ENCODE measurements at places on chromosomes 3 and 15.

- DNase-seq = no peak
- no peak overlapping the region for H3K27ac ChIP-seq
- H3K36me3 ChIP-seq = no peaks in the 10 kb centered on the region
- H3K4me1 ChIP-seq = no peaks in the 10 kb centered on the region
- no peak overlapping the region for H3K4me3 ChIP-seq
- no peaks in the 10 kb centered on the region for H3K27me3 ChIP-seq
Measured at GRCh38 chr3:122890077-122890719, 95.3 kb downstream of the SLC49A4 start.

- DNase-seq = no peak
- no peaks in the 10 kb centered on the region for H3K36me3 ChIP-seq
- no peaks in the 10 kb centered on the region for H3K4me1 ChIP-seq
Measured at GRCh38 chr15:23761386-23761785, 74.3 kb upstream of the NDN start.

GRCh38 chr3:159789742-159790635, 198.6 kb upstream of the IL12A start:
- H3K4me3 ChIP-seq = no peak overlapping the region
- no peak for DNase-seq
- H3K27me3 ChIP-seq = no peaks in the 10 kb centered on the region
- no peaks in the 10 kb centered on the region for H3K36me3 ChIP-seq
- no peak overlapping the region for H3K27ac ChIP-seq

DNA sequence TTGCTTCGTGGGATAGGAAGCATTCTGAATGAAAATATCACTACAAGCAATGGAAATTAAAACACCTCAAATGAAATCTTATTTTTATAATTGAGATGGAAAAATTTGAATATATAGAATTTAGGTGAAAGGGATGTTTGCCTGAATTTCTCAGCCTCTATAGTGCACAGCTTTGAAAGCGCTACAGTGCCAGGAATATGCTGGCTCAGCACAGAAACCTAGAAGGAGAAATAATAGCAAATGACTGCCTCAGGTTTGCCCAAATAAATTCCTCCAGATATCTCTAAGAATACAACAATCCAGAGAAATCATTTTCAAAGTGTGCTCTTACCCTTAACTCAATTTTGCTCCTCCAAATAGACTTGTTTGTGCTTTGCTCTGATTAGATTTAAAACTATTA, 141.1 kb upstream of the ZNF385D start:
- no peaks in the 10 kb centered on the region for H3K27me3 ChIP-seq
- H3K4me3 ChIP-seq = no peak overlapping the region
- H3K27ac ChIP-seq = no peak overlapping the region

DNA sequence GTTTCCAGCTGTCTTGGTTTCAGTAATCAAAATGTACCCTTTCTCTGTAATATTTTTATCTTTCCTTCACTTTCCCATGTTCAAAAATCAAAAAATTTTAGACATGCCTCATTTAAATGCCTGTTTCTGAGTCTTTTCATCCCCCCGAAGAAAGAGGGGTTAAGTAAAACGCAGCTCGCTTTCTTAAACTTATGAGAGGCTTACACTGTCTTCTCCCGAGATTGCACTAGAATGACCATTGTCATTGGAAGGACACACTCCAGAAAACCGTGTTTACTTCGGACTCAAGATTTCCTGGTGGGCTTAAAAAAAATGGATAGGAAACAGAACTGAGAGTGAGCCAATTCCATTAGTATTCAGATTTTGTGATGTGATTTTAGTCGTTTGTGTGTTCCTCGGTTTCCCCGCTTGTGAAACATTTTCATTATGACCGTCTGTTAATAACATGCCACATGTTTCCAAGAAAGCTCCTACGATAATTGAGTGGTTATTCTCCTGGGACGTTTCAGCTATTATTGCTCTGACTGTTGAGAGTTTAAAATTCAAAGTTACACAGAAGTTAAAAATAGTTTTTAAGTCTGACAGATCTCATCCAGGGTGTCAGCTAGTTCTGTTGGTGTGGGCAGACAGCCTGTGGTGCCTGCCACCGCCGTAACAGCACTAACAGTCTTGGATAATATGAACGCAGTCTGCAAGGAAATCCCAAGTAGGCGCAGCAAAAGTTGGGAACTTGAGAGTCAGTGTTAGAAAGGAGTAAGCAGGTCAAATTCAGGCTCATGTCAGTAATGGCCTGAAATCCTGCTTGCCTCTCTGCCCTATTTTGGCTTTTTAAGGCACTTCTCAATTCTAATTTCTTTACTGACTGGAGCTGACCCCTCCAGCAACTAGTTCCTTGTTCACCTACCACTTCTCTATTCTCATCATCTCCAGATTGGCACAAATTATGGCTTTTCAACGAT, 1.5 kb downstream of the CRYBG3 start:
- H3K27me3 ChIP-seq = peaks cover 3% of the 10 kb centered on the region
- H3K36me3 ChIP-seq = no peaks in the 10 kb centered on the region
- H3K4me3 ChIP-seq = no peak overlapping the region

DNA sequence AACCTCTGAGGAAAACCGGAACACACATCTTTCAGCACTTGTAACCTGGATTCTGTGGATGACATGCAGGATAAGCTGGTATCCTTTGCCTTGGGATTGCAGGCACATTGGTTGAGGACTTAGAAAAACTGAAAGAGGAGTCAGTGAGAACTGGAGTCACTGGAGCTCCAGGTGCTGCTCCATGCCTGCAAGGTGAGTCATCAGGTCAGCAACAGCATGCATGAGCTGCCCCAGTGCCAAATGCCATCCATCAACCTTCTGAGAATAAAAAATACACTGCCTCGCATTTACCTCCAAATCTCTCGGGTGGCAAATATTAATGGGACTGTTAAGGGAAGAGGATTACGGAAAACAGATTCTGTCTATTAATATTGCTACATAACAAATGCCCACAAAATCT, 729.1 kb downstream of the NTRK3 start:
- no peaks in the 10 kb centered on the region for H3K36me3 ChIP-seq
- H3K4me3 ChIP-seq = no peak overlapping the region
- no peaks in the 10 kb centered on the region for H3K4me1 ChIP-seq
- DNase-seq = no peak

All from naive thymus-derived CD4-positive, alpha-beta T cell (primary cell).